ENCODE measurements at places on chromosomes 5 and 9.

- DNase-seq, result no peak
These were observed 3.6 kb downstream of the PCDHAC2 start for GRCh38 chr5:140969880-140970279.

DNA sequence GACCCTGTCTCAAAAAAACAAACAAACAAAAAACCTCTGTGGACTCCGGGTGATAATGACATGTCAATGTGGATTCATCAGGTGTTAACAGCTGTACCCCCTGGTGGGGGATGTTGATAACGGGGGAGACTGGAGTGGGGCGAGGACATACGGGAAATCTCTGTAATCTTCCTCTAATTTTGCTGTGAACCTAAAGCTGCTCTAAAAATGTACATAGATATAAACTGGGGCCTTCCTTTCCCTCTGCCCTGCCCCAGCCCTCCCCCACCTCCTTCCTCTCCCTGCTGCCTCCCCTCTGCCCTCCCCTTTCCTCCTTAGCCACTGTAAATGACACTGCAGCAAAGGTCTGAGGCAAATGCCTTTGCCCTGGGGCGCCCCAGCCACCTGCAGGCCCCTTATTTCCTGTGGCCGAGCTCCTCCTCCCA is 1.4 kb upstream of the CEL start:
- DNase-seq, result no peak

DNA sequence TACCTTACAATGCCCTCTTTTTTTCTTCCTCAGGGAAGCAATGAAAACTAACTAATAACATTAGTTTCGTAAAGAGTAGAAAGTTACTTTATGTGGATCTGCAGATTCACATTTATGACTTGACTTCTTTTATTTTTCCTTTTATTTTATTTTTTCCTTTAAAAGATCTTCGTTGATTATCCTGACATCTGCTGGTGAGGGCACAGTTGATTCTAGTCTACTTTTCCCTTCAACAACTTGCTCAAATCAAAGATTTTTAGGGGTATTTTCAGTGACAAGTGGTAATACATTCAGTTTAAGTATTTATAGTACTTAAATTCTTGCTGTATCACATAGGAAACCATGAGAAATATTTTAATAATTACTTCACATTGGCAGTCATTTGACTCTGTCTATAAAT is 4.9 kb downstream of the EDIL3 start:
- DNase-seq, result peak; percentile 26

GRCh38 chr9:132116583-132116982 is 36.9 kb upstream of the MED27 start:
- DNase-seq, result no peak

GRCh38 chr9:69519470-69520240 is 152.5 kb downstream of the APBA1 start:
- no peak for DNase-seq

DNA sequence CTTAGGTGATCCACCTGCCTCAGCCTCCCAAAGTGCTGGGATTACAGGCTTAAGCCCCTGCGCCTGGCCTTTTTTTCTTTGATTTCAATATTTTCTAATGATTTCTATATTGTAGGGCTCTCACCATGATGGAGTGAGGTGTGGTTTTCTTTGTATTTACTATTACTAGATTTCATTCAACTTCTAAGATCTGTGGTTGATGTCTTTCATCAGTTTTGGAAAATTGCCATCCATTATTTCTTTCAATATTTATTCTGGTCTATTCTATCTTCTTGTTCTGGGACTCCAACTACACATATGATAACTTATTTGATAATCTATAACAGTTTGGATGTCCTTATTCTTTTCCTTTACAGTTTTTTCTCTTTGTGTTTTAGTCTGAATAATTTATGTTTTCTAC is 31.9 kb downstream of the FBXO4 start:
- no peak for DNase-seq

GRCh38 chr5:83388608-83389007 is 82.9 kb upstream of the VCAN start:
- DNase-seq, result peak; percentile 53
